ENCODE measurements at places on chromosomes 1 and 21.
A peak's percentile ranks its signal among the peaks of the same experiment; 100 is the strongest.

DNA sequence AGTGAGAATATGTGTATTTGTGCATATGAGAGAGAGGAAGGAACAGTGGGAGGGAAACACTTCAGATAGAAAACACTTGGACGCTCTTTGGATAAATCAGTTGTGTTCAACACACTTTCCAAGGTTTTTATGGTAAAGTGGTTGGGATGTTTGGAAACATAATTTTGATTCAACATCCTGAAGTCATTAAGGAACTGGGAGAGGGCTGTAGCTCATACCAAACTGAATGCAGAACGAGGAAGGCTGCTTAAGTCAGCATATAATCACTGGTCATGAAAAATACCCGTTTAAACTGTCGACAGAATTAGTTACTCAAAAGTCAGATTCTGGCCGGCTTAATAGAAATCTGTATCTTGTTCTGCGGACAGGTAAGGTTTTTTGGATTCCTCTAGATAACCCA is 14.9 kb downstream of the LIX1L start:
- no peak for DNase-seq

- DNase-seq: no peak
These were observed 488.0 kb downstream of the AJAP1 start for GRCh38 chr1:5142389-5142788.

GRCh38 chr1:247336390-247336789 is 4.7 kb upstream of the ZNF496 start:
- peak; percentile 73 for DNase-seq

GRCh38 chr1:44265656-44266358 is 52.5 kb downstream of the DMAP1 start:
- DNase-seq: no peak

Data from COR-L47 (cell line).